ENCODE measurements at places on chromosomes 1 and 21. TPM values are rescaled to one million over a fixed set of nuclear protein-coding genes. Genes with fewer than 3 reads are reported as not detected.

GRCh38 chr1:48561444-48561843, 89.4 kb upstream of the SPATA6 start:
- H3K4me1 ChIP-seq: no peaks in the 10 kb centered on the region
- H3K27me3 ChIP-seq: no peaks in the 10 kb centered on the region
- no peak overlapping the region for H3K27ac ChIP-seq
- DNase-seq: no peak
- no peaks in the 10 kb centered on the region for H3K36me3 ChIP-seq

Gene HCN3
- total RNA-seq: 2.1 TPM

GRCh38 chr1:15943992-15944307, 32.0 kb downstream of the ZBTB17 start:
- peaks cover 55% of the 10 kb centered on the region for H3K36me3 ChIP-seq
- peaks cover 26% of the 10 kb centered on the region for H3K4me1 ChIP-seq
- H3K27ac ChIP-seq: no peak overlapping the region
- no peaks in the 10 kb centered on the region for H3K27me3 ChIP-seq
- DNase-seq: no peak

DNA sequence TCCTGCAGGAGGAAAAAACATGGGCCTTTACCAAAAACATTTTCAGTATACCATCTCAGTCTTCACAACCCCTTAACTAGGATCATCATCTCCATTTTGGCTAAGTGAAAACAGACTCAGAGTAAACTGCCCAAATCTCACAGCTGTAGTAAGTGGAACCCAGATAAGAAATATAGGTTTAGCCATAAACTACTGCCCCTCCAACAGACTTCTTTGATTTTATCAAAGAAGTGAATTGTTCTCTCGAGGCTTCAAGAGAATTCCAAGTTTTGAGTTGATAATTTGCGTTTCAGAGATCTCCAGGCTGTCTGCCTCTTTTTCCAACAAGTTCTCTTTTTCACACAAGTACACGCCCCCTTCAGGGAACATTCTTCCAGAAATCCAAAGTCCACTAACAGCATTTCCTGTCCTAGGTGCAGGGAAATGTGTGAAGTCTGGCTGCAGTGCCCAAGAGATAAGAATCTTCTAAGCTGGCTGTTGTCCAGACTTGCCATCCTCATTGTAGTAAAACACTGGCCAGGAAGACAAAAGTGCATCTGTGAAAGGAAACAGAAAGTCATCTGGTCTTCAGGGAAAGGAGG, 30.8 kb downstream of the RNF19B start:
- H3K4me1 ChIP-seq: peaks cover 9% of the 10 kb centered on the region
- H3K4me3 ChIP-seq: no peak overlapping the region
- H3K27ac ChIP-seq: no peak overlapping the region
- peaks cover 35% of the 10 kb centered on the region for H3K36me3 ChIP-seq
- DNase-seq: no peak

Gene AMIGO1
- total RNA-seq: 23.7 TPM

DNA sequence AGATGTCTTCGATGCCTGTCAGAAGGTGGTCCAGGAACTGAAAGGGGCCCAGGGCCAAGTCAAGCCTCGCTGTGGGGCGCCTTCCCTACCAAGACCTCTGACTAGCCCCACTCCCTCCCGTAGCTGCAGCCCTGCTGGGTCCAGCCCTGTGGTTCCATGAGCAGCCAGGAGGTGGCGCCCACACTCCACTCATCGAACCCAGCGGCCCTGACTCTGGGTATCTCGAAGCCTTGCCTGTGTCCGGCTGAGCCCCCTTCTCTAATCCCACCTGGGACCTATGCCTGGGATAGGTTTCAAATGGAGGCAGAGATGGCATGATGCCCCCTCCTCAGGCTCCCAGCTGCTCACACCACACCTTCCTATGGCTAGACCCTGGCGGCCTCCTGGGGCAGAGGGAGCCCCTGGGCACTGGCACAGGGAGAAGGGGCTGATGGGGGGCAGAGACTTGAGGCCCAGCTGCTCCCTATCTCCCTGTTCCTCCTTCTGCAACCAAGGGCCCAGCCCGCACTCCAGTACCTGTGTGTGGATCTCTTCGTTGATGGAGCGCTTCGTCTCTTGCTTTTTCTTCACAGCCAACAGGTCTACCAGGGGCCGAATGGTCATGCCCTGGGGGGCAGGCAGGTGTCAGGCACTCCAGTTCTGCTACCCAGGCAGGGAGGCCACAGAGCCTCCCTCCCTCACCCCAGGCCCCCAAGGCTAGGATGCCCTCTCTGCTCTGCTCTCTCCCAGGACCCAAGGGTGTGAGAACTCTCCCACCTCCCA, 52.0 kb downstream of the SLC9A1 start:
- H3K4me1 ChIP-seq: peaks cover 33% of the 10 kb centered on the region
- H3K27ac ChIP-seq: no peak overlapping the region
- DNase-seq: peak; percentile 96
- no peaks in the 10 kb centered on the region for H3K27me3 ChIP-seq
